ENCODE measurements at places on chromosomes 3 and 15.

- no peak for DNase-seq
These were observed 27.5 kb downstream of the ALCAM start for GRCh38 chr3:105394177-105394576.

GRCh38 chr15:73747847-73748590 lies 5.1 kb downstream of the INSYN1 start:
- DNase-seq = no peak

- no peak for DNase-seq
These were observed 260.6 kb downstream of the GOLGA6L6 start for GRCh38 chr15:20280933-20281463.

DNA sequence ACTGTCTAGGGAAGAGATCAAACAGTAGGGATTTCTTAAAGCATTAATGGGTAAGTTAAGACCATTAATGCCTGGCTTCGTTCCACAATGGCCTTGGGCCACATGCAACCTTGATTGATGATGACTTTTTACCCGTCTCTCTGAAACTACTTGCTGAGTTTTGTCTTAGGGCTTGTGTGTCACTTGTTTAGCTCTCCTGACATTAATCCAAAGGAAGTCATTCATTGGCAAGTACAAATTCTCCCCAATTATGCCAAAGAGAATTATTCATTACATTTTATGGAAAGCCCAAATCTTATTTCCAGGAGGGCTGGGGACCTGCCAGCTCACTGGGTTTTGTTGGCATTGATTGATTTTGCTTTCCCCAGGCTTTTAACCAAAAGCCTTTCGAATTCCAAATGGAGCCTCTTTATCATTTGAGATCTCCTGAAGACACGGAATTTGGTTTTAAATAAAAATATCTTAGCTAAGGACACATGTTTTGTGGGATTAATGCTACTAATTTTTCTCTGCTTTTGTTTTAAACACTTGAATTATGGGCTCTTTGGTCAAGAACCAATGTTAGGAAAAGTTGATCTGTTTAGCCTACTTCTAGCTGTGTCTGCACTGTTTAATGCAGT lies 40.7 kb downstream of the SERPINI1 start:
- no peak for DNase-seq

DNA sequence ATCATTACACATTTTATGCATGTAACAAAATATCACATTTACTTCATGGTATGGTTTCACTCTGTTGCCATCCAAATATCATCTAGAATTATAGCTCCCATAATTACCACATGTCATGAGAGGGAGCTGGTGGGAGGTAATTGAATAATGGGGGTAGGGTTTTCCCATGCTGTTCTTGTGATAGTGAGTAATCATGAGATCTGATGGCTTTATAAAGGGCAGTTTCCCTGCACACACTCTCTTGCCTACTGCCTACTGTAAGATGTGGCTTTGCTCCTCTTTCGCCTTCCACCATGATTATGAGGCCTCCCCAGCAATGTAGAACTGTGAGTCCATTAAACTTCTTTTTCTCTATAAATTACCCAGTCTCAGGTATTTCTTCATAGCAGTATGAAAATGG lies 123.4 kb downstream of the SATB1 start:
- DNase-seq = no peak

Measured in T1000 (cell line).